ENCODE measurements at places on chromosomes 12 and 14.
A peak's percentile ranks its signal among the peaks of the same experiment; 100 is the strongest.

DNA sequence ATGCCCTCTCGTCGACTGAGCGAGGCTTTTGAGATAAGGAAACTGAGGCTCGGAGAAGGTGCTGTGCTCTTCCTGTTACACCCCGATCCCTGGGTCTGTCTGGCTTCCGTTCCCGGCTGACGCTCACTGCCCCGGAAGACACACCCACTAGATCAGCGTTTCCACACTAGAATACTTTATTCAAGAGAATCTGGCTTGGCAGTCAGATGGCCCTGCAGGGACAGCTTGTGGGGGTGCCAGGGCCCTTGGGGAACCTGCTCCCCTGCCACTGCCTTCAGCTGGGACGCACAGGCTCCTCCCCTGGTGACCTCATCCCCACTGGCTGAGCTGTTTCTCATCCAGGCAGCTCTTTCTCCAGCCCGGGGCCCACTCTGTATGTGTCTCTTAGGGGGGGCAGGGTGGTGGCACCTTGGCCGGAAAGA is 13.7 kb downstream of the PGF start:
- DNase-seq: no peak

GRCh38 chr12:57521525-57522010 is 1.1 kb upstream of the MBD6 start:
- no peak for DNase-seq

DNA sequence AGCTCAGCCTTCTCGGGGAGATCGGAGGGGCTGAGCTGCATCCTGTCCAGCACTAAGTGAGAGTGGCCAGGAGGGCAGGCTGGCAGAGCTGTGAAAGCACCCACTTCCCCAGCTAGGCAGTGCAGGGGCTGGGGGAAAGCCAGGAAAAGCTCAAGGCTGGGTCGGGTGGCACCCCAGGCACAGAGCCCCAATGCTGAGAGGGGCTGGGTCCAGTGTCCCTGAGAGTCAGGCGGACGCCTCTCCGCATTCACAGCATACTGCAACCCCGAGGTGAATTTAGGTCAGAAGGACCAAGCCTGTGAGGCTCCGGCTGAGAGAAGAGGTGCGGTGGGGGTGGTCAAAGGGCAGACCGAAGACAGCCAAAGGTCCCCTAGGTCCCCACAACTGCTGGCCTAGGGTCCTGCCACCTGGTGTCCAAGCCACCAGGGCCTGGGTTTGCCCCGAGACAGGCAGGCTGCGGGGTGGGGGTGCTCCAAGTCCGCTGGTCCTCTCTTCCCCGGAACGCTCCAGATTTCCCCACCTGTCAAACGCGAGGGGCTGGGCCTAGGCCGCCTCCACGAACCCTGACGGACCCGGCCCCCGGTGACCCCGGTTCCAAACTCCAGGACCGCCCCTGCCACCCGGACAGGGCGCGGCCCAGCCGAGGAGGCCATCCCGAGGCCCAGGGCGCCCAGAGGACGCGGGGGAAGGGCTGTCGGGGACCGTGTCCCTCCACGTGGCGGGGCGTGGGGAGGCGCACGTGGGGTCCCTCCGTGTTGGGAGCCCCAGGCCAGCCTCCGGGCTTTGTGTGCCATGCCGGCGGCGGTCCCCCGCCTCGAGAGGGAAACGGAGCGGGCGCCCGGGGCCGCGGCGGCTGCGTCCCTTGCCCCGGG is 527 bp downstream of the CAMKK2 start:
- DNase-seq: peak; percentile 35

GRCh38 chr14:22391908-22392565 is 197.0 kb downstream of the DAD1 start:
- DNase-seq: peak; percentile 25

DNA sequence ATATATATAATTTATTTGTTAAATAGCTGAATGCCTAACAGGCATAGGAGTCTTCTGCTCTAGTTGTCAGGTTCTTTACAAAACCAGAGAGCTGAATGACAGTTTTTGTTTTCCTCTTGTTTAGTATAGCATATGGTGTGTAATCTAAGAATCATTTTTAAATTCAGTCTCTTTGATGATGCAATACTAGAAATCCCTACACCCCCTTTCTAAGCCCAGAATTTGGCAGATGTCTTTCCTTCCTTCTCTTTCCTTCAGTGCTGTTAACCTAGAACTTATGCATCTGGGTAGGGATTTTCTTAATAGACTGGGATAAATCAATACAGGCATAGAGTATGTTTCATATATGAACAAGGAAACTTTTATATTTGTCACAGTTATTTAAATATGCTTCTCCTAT is 198.1 kb downstream of the KCNH5 start:
- no peak for DNase-seq

- DNase-seq: no peak
Observed at GRCh38 chr12:66235626-66236281, 46.7 kb downstream of the IRAK3 start.

- no peak for DNase-seq
Observed at GRCh38 chr14:85175556-85175955, 354.4 kb upstream of the FLRT2 start.

DNA sequence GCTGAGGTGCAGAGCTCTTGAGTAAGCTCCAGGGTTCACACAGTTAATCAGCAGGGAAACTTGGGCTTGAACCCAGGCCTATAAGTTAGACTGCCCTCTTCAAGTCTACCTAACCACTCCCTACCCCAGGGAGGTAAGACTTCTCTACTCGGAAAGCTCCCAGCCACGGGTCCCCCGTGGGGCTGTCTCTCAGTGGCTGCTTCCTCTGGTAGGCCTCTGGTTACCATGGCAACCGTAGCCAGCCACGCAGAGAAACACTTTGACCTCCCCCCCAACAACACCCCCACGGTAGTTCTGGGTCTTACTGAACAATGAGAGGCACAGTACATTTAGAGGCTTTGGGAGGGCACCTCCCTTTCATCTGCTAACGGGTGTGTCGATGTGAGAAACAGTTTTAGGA is 245.2 kb downstream of the AACS start:
- DNase-seq: no peak

DNA sequence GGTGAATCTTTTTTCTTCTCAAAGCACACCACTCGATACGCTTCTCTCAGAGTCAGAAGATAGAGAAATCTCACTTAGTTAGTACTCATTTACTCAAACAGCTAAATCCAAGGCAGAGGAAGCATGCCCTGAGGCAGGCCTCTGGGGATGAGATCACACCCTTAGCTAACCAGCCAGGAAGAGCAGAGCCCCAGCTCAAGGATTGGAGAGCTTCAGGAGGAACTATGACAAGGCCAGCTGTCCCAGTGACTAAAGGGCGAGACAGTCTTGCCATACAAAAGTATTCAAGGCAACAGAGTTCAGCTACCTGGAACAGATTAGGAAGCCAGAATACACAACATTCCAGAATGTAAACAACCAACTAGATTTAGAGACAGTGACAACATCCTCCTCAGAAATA is 197.7 kb upstream of the CCDC196 start:
- no peak for DNase-seq

DNA sequence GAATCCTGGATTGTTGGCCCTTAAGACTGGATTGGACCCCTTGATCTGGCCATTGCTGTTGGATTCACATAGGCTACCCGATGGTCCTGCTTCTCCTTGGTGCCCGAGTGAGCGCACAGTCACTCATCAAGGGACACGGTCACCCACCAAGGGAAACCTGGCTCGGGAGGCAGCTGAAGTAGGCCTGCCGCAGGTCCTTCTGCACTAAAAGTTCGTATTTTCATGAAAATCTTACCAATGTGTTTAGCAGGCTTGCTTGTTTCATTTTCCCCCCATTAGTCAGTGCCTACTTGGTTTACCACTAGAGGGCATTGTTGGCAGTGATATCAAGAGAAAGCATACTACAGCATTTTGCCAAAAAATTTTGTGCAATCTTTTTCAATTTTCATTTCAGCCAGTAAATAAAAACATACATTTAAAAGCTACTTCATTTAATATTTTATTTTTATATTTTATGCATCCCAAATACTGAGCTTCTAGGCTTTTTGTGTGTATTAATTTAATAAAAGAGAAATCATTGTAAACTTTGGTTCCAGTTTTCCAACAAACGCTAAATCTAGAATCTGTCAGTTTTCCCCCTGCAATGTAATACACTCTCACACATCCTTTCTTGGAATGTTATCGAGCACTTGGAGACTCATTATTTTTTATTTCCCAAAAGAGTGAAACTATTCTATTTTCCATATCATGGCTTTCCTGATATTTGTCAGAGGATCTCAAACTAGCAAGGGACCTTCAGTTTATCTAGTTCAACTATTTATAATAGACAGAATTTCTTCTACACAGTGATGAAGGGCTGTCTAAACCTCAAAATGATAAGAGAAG is 116.7 kb downstream of the LMNTD1 start:
- DNase-seq: no peak

DNA sequence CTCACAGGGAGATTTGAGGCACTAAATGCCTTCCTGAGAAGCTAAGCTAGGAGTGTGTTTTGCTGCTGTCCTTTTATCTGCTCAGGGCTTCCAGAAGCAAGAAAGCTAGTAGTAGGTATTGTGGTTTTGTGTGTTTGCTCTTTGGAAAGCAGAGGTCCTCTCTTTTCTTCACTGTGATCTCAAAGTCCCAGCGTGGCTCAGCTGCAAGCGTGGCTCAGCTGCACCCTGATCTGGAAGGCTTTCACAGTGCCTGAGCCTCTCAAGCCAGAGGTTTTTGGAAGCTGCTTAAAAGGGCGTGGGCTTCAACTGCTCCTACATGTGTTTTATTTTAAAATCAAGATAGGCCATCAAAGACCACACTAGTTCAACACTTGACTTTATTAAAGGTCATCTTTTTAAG is 337.4 kb upstream of the RGS6 start:
- DNase-seq: no peak

DNA sequence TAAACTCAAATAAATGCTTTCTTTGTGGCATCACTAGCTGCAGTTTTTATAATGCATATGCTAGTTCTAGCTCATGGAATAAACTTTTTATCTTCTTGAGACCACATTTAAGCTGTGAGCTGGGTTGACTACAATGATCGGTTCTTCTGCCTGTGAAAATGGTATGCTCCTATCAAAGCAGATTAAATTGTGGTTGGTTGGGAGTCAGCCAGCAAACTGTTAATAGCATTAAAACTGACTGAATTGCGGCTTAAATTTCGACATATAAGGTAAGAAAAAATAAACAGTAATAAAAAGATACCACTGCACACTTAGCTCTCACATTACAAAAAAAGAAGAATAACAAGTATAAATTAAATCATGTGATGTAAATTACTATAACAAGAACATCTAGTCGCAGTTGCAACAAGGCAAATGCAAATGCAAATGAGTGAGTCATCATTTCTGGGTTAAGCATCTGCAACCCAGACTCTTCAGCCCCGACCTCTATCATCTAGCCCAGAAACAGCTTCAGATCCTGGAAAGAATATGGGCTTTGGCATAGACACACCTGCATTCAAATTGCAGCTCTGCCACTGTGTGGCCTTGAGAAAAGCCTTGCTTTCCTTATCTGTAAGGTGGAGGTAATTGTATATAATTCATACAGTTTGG is 19.8 kb upstream of the DHRS7 start:
- no peak for DNase-seq

GRCh38 chr12:88433997-88434703 is 146.1 kb downstream of the KITLG start:
- no peak for DNase-seq

DNA sequence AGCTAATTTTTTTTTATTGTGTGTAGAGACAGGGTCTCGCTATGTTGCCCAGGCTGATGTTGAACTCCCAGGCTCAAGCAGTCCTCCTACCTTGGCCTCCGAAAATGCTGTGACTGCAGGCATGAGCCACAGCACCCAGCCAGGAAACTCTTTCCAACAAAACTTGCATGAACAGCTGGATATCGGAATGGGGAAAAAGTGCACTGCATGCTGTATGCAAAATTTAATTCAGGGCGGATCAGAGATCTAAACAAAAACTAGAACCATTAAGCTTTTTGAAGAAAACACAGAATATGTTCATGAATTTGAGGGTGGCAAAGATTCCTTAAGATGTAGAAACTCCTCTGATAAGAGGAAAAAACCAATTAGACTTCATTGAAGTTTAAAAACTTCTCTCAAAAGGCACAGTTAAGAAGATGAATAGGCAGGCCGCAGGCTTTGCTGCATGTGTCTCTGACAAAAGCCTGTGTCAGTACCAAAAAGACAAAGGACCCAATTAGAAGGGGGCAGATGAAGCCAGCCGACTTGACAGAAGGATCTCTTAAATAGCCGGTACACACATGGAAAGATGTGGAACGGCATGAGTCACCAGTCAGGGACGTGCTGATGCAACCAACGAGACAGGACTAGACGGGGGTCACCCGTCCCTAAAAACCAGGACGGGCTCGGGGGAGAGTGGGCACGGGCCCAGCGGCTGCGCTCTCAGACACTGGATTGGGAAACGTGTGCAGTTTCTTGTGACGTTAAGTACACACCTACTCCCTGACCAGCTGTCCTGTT is 34.8 kb upstream of the MMP17 start:
- DNase-seq: no peak

GRCh38 chr12:25119020-25119419 is 75.9 kb downstream of the DNAI7 start:
- no peak for DNase-seq

DNA sequence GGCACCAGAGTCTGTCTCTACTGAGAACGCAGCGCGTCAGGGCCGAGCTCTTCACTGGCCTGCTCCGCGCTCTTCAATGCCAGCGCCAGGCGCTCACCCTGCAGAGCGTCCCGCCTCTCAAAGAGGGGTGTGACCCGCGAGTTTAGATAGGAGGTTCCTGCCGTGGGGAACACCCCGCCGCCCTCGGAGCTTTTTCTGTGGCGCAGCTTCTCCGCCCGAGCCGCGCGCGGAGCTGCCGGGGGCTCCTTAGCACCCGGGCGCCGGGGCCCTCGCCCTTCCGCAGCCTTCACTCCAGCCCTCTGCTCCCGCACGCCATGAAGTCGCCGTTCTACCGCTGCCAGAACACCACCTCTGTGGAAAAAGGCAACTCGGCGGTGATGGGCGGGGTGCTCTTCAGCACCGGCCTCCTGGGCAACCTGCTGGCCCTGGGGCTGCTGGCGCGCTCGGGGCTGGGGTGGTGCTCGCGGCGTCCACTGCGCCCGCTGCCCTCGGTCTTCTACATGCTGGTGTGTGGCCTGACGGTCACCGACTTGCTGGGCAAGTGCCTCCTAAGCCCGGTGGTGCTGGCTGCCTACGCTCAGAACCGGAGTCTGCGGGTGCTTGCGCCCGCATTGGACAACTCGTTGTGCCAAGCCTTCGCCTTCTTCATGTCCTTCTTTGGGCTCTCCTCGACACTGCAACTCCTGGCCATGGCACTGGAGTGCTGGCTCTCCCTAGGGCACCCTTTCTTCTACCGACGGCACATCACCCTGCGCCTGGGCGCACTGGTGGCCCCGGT is at the start of gene PTGDR:
TSS of gene PTGDR (plus strand) at position 198 of the 778 bp plus-strand sequence. CDS start at position 315, 117 bp downstream.
- DNase-seq: peak; percentile 10

DNA sequence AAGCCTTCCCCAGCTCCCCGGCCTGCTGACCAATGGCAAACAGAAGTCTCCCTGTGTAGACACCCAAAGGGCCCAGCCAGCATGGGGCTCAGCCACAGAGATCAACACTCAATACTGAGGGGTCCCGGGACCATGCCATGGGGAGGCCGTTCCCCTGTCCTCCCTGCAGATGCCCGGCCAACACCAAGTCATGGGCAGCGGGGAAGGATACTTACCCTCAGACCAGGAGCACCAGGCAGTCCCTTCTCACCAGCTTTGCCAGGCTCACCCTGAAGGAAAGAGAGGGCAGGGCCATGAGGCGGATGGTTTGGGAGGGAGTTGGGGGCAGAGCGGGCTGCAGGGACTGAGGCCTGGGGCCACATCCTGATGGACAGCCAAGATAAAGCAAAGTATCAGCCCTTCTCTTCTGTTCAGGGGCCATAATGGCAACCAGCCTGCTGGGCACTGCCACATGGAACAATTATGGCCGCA is 19.9 kb downstream of the COL2A1 start:
- no peak for DNase-seq

Data from progenitor cell of endocrine pancreas (in vitro differentiated cells).